Amniotic stem cell (primary cell): ENCODE measurements at places on chromosomes 7 and 10.

GRCh38 chr7:155291045-155291530 lies 6.6 kb upstream of the INSIG1 start:
- DNase-seq, result no peak

DNA sequence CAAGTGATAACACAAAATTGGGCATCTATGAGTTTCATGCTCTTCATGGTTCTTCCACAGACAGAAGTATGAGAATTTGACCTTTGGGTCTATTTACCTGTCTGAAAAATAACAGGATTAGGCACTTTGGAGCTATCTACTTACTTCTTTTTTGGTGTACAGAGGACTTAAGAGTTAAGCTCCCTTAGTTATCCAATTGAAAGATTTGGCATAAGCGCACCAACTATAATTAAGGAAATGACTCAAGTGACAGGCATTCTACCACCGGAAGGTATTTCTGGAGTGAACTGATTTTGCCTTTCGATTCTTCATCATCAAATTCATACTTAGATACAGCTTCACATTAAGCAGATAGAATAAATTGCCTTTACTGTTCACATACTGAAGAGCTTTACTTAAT lies 43.9 kb downstream of the IFIT5 start:
- DNase-seq, result no peak

DNA sequence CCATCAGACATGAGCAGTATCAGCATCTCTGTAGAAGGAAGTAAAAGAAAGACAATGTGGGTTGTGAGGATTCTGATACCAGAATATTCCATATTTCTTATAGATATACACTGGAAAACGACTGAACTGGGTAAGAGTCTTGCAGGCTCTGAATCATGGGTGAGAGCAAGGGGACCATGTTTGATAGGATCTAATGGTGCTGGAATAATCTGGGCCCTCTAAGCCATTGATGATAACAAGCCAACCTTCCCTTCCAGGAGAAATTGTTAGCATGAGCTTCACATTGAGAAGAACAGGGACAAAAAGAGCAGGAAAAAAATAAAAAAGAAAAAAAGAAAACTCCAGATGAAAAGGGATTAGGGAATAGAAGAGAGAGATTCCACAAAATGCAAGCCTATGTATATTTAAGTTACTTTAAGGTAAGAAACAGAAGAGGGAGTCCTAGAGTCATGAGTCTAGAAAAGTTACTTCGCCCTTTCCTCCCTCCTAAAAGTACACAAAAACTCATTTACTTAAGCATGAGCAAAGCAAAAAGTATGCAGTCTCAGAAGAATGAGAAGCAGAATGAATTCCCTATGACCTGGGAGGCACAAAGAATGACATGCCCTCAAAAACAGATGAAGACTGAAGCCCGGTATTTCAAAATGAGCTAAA lies 181.9 kb downstream of the TMEM26 start:
- DNase-seq, result peak; percentile 45

DNA sequence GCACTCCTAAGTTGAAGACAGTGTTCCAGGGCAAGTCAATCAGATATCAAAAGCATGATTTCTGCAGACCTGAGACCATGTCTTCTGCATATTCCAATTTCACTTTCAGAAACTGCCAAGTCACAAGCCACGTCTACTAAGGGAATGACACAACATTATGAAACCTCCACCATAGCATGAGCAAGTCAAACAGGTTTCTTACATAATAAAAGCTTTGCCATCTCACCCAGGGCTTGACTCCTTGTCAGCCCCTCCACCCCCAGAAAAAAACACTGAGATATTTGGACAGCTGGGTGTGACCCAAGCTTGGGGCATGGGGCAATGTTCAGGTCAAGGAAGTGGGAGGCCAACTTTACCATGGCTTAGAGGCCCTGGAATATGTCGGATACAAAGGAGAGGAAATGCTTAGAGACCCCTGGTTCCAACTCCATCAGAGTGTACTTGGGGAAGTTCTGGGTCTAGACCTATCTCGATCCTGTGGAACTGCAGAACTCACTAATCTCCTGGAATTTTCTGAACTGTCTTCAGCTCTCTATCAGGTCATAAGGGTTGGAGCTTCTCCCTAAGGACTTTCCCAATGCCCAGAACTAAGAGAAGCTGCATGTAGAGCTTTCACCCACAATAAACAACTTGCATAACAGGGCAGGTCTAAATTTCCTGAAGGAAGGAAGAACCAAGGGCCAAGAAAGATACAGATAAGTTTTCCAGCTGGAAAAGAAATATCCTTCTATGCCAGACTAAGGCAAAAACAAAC lies 80.6 kb upstream of the NAMPT start:
- DNase-seq, result no peak

DNA sequence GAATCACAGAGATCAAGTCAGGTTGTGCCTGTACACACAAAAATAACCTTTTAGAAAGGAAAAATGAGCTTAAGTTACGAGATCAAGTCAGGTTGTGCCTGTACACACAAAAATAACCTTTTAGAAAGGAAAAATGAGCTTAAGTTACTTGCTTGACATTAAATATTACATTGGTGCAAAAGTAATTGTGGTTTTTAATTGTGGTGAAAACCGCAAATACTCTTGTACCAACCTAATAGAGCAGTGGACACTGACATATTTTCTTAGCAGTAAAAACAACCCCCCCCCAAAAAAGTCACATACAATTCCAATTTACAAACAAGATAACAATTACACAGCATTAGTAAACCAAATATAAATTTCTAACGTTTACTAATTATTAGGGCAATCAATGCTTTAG lies 595.6 kb downstream of the GRM8 start:
- DNase-seq, result no peak

DNA sequence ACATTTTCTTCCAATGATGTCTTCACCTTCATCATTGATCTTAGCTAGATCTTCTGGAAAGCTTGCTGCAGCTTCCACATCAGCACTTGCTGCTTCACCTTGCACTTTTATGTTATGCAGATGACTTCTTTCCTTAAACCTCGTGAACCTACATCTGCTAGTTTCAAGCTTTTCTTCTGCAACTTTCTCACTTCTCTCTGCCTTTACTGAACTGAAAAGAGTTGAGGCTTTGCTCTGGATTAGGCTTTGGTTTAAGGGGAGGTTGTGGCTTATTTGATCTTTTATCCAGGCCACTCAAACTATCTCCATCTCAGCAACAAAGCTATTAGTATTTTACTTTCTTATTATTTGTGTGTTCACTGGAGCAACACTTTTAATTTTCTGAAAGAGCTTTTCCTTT lies 125.5 kb upstream of the POM121L12 start:
- DNase-seq, result no peak

DNA sequence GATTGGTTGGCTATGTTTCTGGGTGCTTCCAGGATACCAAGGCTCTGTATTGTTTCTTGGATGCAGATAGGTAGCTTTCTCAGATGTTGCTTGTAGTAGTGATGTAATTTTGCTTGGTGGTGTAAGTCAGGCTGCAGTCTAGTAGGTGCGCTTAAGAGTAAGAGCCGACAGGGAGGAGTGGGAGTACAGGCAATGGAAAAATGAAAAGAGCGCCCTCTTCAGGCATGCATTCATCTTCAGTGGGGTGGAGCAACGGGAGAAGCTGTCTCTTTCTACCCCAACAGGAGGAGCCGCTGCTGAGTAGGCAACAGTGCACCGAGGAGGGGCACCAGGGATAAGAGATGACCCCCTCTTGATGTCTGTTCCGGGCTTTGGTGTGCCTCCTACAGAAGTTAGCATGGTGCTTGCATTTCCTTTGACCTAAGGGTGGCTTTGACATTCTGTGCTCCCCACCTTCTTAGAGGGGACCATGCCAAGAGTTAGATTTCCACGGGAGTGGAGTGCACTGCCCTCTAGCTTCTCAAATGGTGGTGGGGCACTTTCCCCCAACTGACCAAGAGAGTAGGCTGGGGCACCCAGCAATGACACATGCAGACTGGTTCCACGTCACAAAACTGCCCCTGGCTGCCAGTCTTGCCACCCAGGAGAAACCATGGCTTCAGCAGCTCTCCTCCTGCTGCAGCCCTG lies 56.1 kb downstream of the ZNF783 start:
- no peak for DNase-seq

DNA sequence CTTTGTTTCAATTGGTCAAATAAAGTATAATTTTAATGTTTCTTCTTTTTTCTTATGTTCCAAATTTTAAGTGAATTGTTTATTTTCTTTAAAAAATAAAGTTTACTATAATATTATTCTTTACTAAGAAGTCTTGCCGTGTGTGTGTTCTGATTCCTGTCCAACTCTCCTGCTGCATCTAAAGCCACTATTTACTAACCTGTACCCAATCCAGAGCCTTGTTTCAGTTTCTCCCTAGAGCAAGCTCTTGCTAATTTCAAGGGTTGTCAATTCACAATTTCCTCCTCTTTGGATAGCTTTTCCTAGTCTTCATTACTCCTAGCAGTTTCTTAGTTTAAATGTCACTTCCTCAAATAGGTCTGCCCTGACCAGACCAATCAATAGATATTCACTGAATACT lies 314.9 kb upstream of the SEMA3A start:
- DNase-seq, result no peak
